HS-5 (cell line): ENCODE measurements at places on chromosomes 6 and 20.
A peak's percentile ranks its signal among the peaks of the same experiment; 100 is the strongest.

GRCh38 chr6:108805611-108806167, 42.5 kb upstream of the ARMC2 start:
- no peak for DNase-seq

GRCh38 chr20:49928411-49929141, 7.6 kb upstream of the RNF114 start:
- DNase-seq: peak; percentile 94

DNA sequence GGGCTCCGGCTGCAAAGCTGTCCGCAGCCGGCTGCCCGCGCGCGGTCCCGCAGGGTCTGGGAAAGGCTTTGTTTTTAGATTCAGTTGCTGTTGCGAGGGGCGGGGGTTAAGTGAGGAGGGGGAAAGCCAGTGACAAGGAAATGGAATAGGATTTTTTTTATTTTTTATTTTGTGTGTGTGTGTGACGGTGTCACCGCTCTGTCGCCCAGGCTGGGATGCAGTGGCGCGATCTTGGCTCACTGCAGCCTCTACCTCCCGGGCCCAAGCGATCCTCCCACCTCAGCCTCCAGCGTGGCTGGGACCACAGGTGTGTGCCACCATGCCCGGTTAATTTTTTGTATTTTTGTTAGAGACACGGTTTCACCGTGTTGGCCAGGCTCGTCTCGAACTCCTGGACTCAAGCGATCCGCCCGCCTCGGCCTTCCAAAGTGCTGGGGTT, 615 bp upstream of the UBE2J1 start:
- no peak for DNase-seq

DNA sequence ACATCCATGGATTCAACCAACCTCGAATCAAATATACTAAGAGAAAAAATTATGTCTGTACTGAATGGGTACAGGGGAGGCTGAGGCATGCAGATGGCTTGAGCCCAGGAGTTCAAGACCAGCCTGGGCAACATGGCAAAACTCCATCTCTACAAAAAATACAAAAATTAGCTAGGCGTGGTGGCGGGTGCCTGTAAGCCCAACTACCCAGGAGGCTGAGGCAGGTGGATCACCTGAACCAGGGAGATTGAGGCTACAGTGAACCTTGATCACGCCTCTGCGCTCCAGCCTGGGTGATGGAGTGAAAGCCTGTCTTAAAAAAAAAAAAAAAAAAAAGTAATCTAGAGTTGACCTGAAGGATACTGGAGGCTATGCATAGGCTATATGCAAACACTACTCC, 219.1 kb upstream of the SNX9 start:
- DNase-seq: no peak

GRCh38 chr6:131861381-131861780, 53.6 kb downstream of the ENPP1 start:
- peak; percentile 28 for DNase-seq

DNA sequence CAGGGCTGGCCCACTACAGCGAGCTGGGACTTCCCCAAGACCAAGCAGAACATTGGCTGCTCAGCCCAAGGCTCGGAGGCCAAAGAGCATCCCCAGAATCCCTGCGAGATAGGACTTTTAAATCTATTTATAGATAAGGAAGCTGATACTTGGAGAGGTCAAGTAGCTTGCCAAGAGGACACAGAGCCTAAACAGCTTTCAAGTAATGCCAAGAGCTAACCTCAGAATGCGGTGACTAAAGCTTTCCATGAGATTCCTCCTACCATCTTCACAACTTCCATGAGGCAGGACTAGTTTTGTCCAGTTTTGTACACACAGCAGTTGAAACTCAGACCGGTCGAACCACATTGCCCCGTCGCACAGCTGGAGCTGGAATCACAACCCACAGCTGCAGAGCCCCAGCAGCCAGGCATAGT, 168.1 kb upstream of the TOP1 start:
- peak; percentile 26 for DNase-seq

GRCh38 chr20:41366546-41367392, at the start of gene EMILIN3:
Gene EMILIN3 (minus strand): TSS chr20:41366818. CDS start chr20:41366634, 184 bp downstream.
- DNase-seq: no peak

DNA sequence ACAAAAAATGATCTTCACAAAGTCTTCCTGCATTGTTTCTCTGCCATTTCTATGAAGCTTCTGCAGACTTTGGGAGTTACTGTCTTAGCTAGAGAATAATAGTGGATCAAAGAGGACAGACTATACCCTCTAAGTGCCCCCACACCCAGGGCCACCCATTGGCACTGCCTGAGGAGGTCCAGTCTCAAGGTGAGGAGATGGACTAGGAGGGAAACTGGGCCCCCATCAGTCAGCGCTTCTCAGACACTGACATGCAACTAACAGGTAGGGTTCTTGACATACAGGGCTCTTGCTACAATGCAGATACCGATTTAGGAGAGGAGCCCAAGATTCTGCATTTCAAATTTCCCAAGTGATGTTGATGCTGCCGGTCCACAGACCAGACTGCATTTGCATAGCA, 24.3 kb downstream of the PCNA start:
- DNase-seq: no peak

DNA sequence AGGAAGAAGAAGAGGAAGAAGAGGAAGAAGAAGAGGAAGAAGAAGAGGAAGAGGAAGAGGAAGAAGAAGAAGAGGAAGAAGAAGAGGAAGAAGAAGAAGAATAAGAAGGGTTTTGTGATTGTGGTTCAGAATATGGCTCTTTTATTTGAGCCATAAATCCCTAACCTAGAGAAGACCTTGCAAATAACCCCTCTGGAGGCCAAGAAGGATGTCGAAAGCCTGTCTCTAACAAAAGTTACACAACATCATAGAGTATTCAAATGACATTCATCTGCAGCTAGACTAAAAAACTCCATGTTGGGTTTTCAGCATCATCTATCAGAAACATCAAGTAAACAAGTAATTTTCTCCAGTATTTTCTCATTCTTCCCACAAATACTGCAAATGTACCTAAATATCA, 100.9 kb downstream of the RNASET2 start:
- no peak for DNase-seq

DNA sequence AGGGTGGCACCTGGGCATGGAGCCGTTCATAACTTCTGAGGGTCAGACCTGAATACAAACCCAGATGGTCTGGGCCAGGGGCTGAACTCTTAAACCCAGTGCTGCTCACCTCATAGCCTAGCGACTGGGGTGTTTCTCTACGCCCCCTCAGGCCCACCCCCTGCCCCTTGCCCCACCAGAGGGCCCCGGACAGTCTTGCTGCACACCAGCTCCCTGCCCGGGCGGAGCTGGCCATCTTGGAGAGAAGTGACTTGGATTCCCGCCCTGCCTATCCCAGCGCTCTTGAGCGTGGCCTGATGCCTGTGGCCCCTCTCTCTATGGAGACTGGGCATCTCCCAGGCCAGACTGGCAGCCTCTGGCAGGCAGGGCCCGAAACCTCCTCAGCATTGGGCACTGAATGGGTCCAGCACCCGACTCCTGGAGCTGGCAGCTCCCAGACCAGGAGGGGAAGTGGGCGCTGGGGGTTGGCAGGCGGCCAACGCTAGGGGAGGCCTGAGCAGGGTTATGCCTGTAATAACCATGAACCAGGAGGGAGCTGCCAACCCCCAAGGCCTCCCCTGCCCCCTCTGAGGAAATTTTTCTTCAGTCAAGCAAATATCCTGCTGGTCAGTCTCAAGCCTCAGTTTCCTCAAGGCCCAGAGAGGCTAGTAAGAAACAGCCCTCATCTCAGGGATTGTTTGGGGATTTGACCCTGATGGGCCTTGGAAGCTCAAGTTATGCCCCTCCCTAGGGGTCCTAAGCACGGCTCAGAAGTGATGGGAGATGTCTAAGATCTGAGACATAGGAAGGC, 169.5 kb downstream of the VEGFA start:
- DNase-seq: no peak

GRCh38 chr20:41320441-41320840, 2.9 kb upstream of the ZHX3 start:
- no peak for DNase-seq

- no peak for DNase-seq
Measured at GRCh38 chr6:89689732-89690131, 51.2 kb upstream of the LYRM2 start.

DNA sequence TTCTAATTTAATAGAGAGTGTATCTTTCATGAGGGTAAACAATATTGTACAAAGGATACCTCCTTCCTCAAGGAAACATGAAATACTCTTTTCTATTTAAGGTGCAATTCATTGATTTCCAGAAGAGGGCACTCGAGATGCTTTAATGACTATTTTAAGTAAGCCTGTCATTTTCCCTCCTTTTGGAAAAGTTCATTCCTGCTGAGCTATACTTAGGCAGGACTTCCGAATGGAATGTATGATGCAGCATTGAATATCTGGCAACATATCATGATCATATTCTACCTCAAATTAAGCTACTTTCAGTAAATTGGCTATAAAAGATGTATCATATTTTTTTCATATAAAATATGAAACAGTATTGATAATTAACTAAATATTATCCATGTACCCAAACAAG, 5.0 kb downstream of the DST start:
- peak; percentile 74 for DNase-seq

GRCh38 chr6:111692327-111693164, 86.9 kb upstream of the TRAF3IP2 start:
- DNase-seq: no peak

GRCh38 chr6:113209315-113209714, 647.8 kb upstream of the MARCKS start:
- DNase-seq: no peak

DNA sequence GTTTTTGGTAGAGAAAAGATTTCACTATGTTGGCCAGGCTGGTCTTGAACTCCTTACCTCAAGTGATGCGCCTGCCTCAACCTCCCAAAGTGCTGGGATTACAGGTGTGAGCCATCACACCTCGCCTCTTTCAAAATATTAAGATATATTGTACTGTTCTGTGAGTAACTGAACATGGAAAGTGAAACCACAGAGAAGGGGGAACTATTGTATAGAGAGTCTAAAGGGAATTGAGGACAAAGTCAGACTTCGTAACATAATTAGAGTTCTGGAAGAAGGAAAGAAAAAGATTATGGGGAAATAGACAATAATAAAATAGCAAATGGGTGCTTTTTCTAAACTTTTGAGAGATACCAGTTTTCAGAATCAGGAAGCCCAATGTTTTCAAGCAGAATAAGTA, 17.4 kb upstream of the AKAP7 start:
- DNase-seq: no peak

GRCh38 chr6:43075670-43076463, at the start of gene PTK7:
Gene PTK7 (plus strand): TSS chr6:43076314. CDS start chr6:43076489, 175 bp downstream.
- DNase-seq: no peak

DNA sequence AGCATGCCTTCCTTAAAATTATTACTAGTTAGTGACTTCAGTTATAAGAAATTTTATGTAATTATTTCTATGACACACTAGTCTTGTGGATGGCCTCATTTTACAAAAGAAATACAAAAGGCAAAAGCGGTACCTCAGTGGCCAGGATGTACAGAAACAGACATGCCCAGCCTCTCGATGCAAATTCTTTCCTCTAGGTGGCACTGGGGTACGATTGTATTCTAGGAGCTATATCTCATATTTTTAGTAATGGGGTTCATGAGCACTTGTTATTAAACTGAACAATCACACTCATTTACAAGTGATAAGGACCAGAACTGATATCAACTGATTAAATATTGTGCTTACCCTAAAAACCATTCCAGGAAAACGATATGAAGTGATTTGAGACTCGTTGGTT, 59.8 kb downstream of the SOD2 start:
- no peak for DNase-seq

DNA sequence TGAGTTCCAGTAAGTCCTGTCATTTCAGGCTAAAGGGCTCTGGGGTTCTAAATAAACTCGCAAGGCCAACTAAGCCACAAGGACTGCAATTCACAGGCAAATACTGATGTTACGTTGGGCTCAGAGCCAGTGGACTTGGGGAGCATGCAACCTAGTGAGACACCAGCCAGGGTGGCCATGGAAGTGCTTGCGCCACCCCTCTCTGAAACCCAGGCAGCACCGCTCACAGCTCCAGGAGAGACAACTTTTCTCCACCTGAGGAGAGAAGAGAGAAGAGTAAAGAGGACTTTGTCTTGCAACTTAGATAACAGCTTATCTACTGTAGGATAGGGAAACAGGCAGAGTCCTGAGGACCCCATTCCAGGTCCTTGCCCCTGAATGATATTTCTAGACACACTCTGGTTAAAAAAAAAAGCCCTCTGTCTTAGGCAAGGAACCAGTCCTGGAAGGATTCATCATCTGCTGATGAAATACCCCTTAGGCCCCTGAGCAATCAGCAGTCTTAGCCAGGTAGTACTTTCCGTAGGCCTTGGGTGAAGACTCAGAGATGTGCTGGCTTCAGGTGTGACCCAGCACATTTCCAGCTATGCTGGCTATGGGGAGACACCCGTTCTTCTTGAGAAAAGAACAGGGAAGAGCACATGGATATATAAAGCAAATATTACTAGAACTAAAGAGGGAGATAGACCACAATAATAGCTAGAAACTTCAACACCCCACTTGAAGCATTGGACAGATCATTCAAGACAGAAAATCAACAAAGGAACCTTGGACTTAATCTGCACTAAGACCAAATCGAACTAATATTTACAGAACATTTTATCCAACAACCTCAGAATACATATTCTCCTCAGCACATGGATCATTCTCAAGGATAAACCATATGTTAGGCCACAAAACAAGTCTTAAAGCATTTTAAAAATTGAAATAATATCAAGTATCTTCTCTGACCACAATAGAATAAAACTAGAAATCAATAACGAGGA, 31.5 kb upstream of the TBC1D32 start:
- no peak for DNase-seq

DNA sequence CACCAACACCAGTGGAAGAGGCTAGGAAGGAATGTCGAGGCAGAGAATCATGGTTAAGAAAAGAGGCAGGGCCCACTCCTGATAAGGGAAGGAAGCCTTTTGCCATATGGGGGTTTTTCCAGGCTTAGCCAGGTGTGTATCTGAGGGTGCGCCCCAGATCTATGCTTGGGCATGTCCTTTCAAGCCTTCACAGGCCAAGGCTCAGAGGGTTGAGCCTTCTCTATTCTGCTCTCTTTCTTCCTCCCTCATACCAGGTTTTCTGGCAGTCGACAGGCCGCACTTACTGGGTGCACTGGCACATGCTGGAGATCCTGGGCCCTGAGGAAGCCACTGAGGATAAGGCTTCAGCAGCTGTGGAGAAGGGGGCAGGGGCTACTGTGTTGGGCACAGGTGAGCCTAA, 4.7 kb downstream of the CUL9 start:
- no peak for DNase-seq

DNA sequence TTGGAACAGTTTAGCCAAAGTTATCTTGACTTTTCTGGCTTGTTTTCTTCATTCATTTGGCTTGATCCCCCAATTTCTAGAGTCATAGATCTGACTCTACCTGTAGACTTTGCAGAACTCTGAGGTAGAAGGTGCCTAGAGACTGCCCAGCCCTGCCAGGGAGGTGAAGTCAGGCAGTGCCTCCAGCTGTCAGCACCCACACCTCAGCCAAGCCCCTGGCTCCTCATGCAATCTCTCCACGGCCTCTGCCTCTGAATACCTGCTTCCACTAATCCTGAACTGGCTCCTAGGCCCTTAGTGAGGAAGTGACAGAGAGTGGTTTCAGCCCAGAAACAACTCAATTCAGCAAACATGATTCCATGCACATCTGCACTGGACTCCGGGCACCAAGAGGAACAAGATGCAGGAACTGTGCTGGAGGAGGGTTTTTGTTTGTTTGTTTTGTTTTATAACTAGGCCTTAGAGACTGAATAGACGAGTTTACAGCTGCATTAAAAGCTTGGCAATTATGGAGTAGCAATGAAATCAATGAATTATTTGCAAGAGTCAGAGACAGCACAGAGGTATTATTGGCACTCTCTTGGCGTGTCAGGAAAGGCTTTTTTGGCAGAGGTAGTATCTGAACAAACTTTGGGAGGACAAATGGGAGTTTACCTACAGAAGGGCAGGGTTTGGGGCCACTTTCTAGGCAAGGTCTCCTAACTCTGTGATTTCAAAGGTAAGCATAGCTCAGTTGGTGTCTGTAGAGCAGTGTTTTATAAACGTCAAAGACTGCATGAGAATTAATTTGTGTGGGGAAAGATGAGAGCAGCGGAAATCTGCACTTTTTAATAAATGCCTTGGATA, 25.2 kb downstream of the TGM3 start:
- no peak for DNase-seq
